ENCODE measurements at places on chromosomes 4 and X. TPM values are rescaled to one million over a fixed set of nuclear protein-coding genes. Genes with fewer than 3 reads are reported as not detected.

The PTPN13 gene
- 15.5 TPM for total RNA-seq

The HTRA3 gene
- 3.3 TPM for total RNA-seq

The CXCL8 gene
- 5.6 TPM for total RNA-seq

The CLGN gene
- 5.9 TPM for total RNA-seq

The ARMCX1 gene
- 27.5 TPM for total RNA-seq

The ADH7 gene
- total RNA-seq: not detected

The NLRP2B gene
- not detected for total RNA-seq

The SMPX gene
- total RNA-seq: not detected

The OSTC gene
- total RNA-seq: 212 TPM

Data from bronchus fibroblast of lung (primary cell).